ENCODE measurements at places on chromosomes 16 and 17. TPM values are rescaled to one million over a fixed set of nuclear protein-coding genes. Genes with fewer than 3 reads are reported as not detected.

Gene KRTAP4-6
- total RNA-seq: not detected

Gene KIFC3
- total RNA-seq: 29.4 TPM

Gene NLRC3
- not detected for total RNA-seq

Gene MFSD11
- total RNA-seq: 46.2 TPM
